Stimulated activated CD8-positive, alpha-beta memory T cell treated with anti-CD3 and anti-CD28 coated beads, Interleukin-2, amount 100 ng/mL, for 1 hour (primary cell): ENCODE measurements at places on chromosomes 2 and 18.

GRCh38 chr2:56508662-56509061 is 324.9 kb downstream of the CCDC85A start:
- no peak for DNase-seq

- no peak for DNase-seq
Measured at GRCh38 chr2:130912471-130912870, 75.8 kb downstream of the ARHGEF4 start.

- DNase-seq = no peak
Measured at GRCh38 chr2:237511433-237511832, 24.4 kb downstream of the MLPH start.

- no peak for DNase-seq
Measured at GRCh38 chr2:239224199-239224570, 176.6 kb downstream of the HDAC4 start.

DNA sequence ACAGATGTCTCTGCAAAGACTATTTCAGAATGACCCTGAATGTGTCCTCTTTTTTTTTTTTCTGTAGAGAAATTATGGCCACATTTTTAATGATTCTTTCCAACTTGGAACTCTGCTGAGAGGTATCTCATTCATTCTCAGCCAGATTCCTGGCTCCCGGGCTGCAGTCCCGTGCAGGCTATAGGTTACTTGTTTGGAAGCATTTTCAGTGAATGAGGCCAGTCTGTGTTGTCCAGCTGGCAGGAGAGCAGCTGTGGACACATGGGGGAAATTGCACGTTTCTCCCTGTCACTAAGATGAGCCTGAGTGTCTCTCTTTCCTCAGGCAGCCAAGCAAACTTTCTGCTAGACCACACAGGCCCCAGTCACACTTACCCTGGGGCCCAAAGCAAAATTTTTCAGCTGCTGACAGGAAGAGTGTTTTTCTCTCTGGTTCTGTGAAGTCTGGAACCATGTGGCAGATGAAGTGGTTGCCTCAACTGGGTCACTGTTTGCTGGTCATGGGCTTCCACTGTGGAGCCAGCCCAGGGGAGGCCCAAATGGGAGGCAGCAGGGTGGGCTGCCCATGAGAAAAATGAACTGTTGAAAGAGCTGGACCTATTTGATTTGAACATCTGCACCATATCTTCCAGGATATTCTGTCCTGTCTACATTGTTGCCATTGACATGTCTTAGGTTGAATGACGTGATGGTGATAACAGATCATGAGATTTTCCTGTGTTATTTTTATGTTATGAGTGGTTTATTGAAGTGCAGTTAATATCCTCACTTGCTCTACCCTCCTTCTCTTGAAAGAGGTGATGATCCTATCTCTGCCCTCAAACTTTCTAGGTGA is 431.2 kb downstream of the LPIN1 start:
- DNase-seq = no peak

DNA sequence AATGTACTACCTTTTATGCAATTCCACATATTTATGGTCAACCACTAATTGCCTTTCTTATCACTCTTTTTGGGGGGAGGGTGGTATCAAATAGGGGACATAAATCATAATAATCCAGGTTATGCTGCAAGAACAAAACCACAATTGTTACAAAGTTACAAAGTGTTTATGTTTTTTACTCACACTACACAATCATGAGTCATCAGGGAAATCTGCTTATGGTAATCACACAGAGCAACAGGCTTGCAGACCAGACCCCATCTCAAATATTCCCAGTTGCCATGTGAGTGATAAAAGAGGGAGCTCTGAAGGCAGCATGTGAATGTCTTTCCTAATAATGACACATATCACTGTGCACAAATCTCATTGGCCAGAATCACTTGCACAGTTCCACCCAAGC is 304.7 kb upstream of the TMEFF2 start:
- no peak for DNase-seq

- peak; percentile 45 for DNase-seq
Measured at GRCh38 chr18:76821875-76822505, 367 bp upstream of the ZNF236 start.

GRCh38 chr2:95121093-95121406 is 558 bp downstream of the MRPS5 start:
- no peak for DNase-seq

GRCh38 chr2:10572701-10573100 is 117.1 kb downstream of the NOL10 start:
- DNase-seq = no peak

GRCh38 chr2:145026456-145027455 is 506.8 kb upstream of the ZEB2 start:
- no peak for DNase-seq

DNA sequence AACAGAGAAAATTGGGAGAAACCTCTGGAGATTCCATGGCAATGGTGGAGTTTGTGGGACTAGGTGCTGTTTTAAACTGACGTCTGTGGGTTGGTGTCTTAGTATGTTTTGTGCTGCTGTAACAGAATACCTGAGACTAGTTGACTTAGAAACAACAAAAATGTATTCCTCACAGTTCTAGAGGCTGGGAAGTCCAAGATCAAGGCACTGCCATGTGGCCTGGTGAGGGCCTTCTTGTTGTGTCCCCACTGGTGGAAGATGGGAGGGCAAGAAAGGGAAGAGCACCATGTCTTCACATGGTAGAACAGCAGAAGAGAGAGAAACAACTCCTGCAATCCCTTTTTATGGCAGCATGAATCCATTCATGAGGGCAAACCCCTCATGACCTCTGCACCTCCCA is 6.8 kb upstream of the ZC3H6 start:
- DNase-seq = no peak

GRCh38 chr2:73083886-73084800 is 12.6 kb upstream of the SFXN5 start:
- no peak for DNase-seq

DNA sequence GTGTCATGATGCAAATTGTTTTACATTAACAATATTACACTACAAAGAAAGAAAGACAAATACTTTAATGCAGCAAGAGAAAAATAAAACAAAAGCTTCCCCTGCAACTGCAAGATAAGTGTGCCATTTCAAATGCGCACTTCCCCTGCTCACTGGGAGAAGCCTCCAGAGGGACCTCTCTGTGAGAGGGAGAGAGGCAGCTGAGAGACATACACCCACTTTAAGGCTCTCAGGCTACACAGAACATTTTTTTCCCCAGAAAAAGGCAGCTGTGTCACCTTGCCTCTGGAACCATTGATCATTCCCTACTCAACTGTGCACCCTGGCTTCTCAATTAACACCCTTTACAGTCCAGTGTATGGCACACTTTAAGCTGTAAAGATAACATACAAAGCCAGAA is 75.2 kb downstream of the DPP4 start:
- DNase-seq = no peak

- no peak for DNase-seq
Measured at GRCh38 chr2:217657252-217657651, 345.5 kb downstream of the TNS1 start.

- no peak for DNase-seq
Measured at GRCh38 chr2:2843969-2844548, 513.0 kb upstream of the MYT1L start.

DNA sequence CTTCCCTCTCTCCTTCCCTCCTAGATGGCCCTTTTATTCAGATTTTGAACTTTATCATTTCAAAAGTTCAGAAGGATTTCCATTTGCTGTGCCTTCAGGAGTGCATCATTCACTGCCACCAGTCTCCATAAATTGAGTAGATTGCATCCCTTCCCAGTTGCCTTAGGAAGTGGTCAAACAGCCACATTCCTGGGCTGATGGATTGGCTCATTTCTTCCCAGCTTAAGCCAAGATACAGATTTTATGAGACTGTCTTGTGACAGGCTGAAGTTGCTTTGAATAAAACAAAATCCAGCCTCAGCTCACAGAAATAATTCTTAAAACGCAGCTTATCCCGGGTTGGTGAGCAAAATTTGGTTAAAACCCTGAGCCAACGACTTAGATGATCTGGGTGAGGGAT is 9.8 kb downstream of the NRP2 start:
- no peak for DNase-seq

- DNase-seq = no peak
Measured at GRCh38 chr2:240178564-240178963, 38.1 kb upstream of the OTOS start.

- no peak for DNase-seq
Measured at GRCh38 chr2:215409331-215410127, 26.3 kb downstream of the FN1 start.

- no peak for DNase-seq
Measured at GRCh38 chr2:159144776-159145614, 141.5 kb downstream of the WDSUB1 start.

DNA sequence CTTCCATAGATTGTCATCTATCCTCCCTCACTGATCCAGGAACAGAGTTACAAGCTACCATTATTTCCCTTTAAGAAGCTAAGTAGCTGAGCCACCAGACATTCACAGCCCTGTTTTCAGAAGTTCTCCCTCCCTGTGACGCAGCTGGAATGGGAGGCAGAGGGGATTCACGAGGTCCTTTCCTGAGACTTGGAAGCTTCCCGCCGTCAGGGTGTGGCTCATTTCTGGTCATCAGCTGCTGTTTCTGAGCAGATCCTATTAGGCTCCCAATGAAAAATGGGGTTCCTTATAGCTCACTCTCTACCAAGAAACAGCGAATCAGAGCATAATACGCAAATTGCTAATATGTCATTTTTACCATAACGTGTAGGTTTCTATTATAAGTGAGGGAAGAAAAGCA is 559.3 kb upstream of the ID2 start:
- DNase-seq = no peak

DNA sequence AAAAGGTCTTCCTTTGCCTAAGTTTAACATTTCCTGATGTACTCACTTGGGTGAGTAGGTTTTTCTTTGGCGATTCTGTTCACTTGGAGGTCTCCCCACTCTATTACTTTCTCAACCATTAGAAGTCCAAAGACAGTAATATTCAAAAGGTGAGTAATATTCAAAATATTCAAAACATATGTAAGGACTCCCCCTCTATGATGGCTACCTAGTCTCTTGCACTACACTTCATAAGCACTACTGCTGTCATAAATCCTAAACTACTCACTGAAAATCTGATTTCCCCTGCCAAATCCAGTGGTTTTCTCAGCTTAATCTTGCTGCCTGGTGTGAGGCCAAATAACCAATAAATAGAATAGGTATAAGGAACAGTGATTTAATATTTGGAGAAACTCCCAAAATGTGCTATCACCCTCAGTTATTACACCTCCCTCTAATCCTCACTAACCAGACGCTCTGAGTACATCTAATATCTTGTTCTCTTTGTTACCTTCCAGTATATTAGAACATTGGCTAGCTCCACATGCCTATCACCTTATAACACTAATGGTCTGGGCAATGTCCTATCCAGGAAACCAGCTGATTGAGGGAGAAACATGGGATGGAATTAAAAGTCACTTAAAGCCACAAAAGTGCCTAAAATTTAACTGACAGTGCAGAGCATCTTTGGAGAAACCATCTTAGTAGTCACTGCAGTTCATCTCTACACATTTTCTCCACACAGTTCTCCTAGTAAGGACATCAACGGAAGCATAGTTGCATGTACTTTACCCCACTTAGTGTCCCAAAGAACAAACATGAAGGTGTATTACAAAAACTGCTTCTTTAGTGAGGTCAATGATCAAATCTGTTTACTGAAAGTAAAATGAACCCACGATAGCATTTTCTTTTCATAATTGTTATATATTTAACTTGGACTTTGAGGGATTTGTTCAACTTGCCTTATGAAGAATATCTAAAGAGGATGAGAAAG is 54.8 kb downstream of the MBD2 start:
- no peak for DNase-seq

GRCh38 chr2:6071519-6071918 is 379.3 kb downstream of the SOX11 start:
- no peak for DNase-seq

- DNase-seq = no peak
Measured at GRCh38 chr2:166803373-166804000, 84.8 kb upstream of the XIRP2 start.

DNA sequence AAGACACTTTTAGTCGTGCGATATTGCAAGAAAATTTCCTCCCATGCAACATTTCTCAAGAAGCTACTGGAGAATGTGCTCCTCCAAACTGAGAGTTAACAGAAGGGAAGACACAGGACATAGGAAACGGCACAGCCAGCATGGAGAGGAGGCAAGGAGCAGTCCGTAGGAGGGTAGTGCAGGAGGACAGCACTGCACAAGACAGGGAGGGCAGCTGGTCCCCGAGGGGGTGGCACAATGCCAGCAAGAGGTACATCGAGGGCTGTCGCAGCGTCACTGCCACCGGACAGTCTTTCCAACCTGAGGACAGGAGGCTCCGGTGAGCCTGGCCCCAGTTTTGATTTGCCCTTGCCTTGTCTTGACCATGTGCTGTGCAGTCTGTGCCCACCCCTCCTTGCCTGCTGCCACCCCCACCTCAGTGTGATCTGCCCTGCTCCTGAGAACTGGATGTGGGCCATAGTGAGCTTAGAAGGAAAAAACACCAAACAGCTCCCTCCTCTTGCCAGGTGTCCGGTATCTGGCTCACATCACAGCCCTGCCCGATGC is 81.6 kb upstream of the LAPTM4A start:
- DNase-seq = no peak

DNA sequence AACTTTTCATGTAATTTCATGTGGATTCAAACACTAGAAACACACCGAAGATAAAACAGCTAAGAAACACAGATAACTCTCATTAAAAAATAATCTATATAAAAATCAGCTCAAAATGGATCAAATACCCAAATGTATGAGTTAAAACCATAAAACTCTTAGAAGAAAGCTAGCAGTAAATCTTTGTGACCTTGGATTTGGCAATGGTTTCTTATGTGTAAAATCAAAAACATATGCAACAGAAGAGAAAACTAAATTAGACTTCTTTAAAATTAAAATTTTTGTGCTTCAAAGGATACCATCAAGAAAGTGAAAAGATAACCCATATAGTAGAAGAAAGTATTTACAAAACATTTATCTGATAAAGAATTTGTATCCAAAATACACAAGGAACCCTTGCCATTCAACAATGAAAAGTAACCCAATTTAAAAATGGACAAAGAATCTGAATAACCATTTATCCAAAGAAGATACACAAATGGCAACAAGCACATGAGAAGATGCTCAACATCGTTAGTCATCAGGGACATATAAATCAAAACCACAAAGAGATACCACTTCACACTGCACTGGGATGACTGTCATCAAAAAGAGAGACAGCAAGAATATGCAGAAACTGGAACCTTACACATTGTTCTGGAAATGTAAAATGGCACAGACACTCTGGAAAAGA is 27.5 kb downstream of the GAREM1 start:
- DNase-seq = no peak

DNA sequence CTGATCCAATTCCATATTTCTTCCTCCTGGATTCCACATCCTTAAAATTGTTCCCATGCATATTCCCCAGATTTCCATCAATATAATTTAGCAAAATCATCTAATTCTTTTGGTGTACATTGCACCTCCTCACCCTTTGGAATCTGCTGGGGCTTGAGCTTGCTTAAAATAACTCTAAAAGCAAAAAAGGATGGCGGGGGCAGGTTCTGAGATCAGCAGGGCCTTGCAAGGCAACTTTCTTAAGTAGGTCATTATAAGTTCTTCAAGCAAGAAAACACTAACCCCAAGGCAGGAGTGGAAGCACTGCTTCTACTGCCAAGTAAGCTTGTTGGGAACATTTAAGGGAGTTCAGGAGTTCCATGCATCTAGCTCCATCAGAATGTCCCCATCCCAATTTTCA is 254.3 kb upstream of the CCDC68 start:
- no peak for DNase-seq

GRCh38 chr2:190804182-190804795 is 76.3 kb upstream of the GLS start:
- DNase-seq = no peak
